Activated CD4-positive, alpha-beta T cell treated with anti-CD3 and anti-CD28 coated beads, Interleukin-2, Interleukin-4, amounts not matched to agents 100 ng/mL and 50 ng/mL, durations not matched to agents 16 hours and 8 hours (primary cell): ENCODE measurements at places on chromosomes 13 and 19.

GRCh38 chr19:50780753-50781435 is 9.3 kb upstream of the ACP4 start:
- no peak for DNase-seq

- DNase-seq = no peak
These were observed 2.8 kb upstream of the ARL11 start for GRCh38 chr13:49625392-49626079.

DNA sequence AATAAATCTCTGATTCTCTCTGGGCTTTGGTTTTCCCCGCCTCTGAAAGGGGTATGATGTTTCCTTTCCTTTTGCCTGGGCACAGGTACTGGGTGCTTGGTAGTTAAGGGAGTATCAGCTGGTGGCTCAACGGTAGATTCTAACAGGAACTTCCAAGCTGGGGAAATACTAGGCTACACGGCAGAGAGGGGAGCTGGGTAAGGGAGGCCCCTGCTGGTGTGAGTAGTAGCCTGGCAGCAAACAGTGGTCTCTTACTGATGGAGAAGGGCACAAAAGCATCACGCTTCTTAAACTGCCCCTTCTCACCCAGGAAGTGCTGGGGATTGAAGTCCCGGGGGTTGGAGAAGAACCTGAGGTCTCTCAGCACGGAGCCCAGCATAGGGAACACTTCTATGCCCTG is 26.9 kb upstream of the CYP2A7 start:
- DNase-seq = peak; percentile 38

DNA sequence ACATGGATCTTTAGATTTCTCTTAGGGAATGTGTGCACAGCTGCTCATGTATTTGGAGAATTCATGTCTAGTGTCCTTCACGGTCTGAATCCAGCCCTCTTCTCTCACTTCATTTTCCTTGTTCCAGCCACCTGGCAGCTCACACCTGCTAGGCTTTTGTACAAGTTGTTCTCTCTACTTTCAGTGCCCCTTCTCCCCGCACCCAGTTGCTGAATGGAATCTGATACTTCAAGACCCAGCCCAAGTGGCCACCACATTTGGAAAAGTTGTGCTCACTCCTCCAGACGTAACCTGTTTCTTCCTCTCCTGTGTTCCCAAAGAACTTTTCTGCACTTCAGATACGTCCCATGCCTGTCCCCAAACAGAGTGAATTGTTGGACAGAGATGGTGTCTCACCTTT is 235.6 kb downstream of the SHISA2 start:
- no peak for DNase-seq

DNA sequence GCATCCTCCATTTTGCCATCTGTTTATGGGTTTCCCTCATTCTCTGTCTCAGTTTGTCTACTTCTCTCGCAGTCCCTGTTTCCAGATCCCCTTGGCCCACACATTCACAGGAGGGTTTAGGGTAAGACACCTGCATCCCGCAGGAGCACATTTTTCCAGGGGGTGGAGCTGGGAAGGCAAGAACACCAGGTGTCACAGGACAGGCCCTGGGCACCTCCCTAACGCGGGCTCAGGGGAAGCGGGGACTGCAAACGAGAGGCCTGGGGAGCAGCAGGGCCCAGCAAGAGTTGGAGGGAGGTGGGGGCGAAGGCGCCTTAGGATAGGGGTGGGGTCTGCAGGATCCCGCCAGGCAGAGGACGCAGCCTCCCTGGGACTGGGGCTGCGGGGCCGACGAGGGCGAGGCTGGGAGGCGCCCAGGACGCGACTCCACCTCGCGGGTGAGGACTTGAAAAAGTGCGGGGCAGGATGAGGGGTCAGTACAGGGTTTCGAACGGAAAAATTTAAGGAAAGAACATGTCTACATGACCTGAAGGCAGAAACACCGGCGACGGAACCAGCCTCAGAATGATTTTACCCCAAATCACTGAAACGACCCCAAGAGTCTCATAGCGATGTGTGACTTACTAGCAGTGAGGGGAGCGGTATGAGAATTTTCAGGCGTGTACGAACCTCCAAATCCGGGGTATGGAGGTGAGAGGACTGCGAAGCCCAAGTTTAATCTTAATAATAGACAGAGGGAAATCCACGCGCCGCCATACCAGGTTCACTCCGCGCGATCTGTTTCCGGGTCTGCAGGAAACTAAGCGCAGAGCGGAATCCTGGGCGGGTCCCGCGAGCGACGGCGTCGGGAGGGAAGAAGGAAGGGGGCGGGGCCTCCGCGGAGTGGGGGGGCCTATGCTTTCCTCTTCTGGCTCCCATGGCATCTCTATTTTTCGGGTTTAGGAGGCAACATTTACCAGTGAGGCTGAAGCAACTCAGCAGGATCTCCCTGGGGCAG is 7.1 kb upstream of the ERVV-2 start:
- no peak for DNase-seq

- DNase-seq = peak; percentile 71
These were observed 26.5 kb upstream of the LSM14A start for GRCh38 chr19:34145741-34146202.

DNA sequence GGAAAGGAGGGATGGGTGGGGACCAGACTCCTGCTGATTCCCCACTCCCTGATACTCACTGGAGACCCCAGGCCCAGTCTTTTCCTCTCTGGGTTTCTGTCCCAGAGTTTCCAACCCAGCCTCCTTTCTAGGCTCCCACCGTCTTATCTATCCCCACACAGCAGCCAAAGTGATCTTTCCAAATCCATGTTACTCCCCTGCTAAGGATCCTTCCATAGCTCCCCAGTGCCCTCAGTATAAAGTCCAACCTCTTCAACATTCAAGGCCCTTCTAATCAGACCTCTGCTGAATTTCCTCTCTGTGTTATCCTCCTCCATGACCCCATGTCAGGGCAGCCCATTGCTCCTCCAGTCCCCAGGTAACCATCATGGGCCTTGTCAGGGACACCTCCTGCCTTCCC is 1.3 kb upstream of the TGFB1 start:
- no peak for DNase-seq

- DNase-seq = no peak
These were observed 57.0 kb downstream of the PCDH20 start for GRCh38 chr13:61358599-61358998.

DNA sequence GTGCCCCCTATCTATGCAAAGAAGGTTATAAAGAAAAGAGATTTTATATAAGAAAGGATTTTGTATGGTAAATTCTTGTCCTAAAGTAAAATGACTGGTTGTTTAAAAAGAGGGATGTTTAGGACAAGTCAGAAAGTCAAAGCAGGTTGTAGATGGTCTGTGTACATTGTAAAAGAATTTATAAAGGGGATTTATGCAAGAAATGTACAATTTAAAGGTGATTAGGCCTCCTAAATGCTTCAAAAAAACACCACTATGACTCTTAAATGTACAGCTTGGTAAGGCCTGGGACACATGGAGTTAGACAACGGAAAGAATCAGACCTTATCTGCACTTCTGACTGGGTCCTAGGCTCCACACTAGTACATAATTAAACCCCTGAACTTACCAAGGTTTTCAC is 19.3 kb upstream of the C13orf42 start:
- DNase-seq = no peak

DNA sequence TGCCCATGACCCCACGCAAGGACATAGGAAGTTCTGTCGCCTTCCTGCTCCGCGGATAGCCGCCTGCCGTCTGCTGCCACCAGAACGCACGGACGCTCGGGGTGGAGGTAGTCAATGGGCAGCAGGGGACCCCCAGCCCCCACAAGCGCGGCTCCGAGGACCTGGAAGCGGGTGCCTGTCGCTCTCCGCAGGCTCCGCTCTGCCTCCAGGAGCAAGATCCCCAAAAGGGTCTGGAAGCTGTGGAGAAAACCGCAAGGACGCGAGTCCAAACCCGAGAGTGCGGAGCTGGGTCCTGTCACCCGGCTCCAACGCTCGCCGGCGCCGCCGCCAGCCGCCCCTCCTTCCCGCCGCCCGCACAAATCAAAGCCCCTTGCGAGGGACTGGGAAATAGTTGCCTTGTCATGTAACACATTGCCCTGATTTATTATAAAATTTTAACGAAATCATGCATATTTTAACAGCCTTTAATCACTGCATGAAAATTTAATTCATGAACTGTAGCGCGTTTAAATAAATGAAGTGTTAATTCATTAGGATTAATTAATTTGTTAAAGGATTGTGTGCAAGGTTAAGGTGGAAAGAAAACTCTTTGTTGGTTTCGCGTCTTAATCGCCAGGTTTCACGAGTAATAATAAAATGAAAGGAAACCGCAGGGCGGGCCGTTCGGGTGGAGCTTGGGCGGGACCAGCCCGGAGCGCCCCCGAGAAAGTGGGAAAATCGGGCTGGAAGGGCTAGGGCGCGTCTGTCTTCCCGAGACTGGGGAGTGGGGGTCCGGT is 5.5 kb upstream of the POU4F1 start:
- DNase-seq = no peak

GRCh38 chr13:99926014-99926731 is 45.4 kb downstream of the ZIC5 start:
- no peak for DNase-seq

- DNase-seq = no peak
These were observed 523.6 kb downstream of the DCT start for GRCh38 chr13:93955904-93956303.

GRCh38 chr13:44431150-44431549 is 57.5 kb downstream of the SERP2 start:
- DNase-seq = no peak

- DNase-seq = no peak
These were observed 2.1 kb upstream of the CA11 start for GRCh38 chr19:48648134-48648533.

DNA sequence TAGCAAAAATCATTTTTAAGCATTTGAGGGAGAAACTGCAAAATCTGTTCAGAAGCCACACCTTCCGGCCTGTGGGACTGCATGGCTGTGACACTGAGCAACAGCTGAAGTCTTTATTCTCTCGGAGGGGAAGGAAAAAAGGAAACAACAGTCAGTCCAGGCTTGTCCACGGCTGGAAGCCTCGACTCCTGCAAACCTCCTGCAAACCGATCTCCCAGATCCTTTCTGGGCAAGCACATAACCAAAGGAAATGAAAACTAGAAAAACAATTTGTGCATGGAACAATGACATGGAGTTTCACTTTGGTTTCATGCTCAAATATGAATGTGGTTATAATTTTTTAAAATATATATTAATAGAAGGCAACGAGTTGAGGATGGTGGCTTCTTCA is 1.0 kb downstream of the COL4A1 start:
- no peak for DNase-seq

DNA sequence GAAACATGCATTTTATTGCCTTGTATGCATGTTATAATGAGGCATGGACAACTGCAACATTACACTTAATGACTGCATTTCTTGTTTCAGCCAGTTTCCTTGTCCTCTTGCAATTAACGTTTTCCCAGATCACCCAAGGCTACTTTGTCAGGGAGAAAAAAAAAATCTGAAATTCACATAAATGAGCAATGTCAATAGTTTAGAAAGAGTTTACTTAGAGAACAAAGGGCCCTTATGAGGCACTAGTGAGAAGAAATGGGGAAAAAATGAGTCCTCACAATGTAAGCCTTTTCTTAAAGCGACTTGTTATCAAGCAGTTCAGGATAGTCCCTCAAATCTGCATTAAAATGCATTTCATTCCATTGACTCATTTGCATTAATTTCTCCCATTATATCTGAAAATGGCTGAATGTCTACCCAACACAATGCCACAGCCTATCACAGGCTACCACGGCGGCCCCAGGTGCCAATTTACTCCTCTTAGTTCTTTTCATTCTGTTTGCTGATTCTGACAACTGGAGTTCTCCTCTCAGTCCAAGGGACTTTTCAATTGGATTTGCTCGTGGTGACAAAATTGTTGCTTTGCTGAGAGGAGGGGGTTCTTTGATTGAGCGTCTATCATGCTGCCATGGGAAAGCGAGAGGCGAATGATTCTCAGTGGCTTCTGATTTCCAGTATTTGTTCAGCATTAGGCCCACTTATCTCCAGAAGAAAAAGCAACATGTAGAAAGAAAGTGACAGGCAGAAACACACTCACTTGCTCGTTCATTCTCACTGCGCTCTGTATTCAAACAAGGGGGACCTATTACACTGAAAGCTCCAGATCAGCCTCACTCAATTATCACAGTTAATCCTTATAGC is 107.1 kb downstream of the DACH1 start:
- no peak for DNase-seq
